ENCODE measurements at places on chromosomes 5 and 9.

DNA sequence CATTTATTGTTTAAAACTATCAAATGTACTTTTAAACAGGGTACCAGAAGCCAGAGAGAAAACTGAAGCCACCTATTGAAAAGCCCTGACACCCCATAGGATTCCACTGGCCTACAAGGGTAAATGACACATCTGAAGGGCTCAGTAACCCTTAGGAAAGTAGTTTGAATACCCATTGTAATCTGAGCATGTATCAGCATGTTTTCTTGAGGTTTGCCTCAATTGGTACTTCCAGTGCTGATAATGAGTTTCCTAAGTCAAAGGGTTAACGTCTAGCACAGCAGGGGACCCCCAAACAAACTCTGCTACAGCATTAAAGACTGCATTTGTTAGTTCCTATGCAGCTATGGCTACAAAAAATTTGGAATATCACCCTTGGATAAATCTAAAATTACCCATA lies 657.1 kb downstream of the NR2F1-AS1 start:
- DNase-seq: no peak

DNA sequence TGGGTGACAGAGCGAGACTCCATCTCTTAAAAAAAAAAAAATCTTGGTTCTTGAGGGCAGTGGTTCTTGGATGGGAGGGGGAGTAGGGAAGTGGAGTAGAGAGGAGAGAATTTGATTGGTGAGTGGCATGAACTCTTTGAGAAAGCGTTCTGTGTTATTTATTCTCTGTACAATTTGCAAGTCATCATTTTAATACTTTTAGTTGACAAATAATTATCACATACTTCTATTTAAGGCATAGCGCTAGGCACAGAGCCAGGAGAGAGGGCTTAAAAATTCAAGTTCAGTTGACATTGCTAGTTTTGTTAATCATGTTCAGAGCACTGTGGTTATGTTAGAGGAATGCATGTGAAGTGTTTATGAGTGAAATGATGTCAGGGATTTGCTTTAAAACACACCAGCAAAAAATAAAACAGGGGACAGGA lies 24.6 kb downstream of the HSDL2 start:
- no peak for DNase-seq

DNA sequence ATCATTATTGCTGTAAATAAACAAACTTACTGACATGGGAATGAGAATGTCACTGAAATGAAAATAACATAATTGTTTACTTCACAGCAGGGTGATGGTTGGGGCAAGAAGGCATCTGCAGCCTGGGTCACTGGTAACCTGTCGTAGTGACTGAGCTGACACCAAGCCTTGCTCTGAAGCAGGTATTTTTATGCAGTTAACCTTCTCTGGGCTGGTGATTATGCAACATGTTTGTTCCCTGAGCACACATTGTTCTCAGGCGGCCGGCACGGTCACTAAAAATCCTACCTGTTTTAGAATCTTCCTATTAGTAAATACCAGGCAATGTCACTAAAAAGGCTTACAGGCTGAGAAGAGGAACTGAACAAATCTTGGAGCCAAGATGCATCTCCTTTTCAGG lies 157.7 kb upstream of the NR3C1 start:
- DNase-seq: peak; percentile 44

GRCh38 chr5:149186506-149186905 lies 45.2 kb downstream of the ABLIM3 start:
- no peak for DNase-seq

DNA sequence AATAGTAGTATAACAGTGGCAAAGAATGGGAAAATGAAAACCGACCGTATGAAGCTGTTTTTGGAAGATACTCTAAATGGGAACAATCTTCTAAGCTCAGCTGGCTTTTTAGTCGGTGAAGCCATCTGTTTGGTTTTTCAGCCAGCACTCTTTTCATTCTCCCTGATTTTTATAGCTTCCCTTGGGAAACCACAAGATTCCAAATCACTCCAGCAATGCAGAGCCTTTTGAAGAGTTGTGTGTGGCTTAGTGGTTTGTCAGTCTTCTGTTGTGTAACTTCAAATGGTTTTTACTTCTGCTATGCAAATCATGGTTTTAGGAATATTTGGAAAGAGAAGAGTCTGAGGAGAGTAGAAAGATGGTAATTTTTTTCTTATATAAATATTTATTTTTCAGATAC lies 180.7 kb downstream of the KDM4C start:
- no peak for DNase-seq

- no peak for DNase-seq
These were observed 131.2 kb downstream of the RAB3C start for GRCh38 chr5:58714046-58714445.

DNA sequence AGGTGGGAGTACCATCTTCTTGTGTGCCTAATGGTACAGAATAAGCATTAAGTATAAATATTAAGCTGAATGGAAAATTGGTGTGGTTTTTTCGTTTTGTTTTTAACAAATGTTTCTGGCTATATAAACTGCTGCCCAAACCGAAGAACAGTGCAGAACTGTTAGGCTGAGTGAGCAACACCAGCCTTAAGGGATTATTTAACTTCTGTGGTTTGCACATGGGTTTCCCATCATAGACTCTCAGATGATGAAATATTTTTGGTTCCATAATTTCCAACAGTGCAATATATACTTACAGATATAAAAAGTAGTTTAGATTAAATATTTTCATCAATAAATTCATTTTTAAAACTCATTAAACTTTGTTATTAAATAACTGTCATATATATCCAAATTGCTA lies 16.4 kb downstream of the C5orf63 start:
- no peak for DNase-seq

GRCh38 chr9:131278702-131279111 lies 2.4 kb upstream of the FAM78A start:
- no peak for DNase-seq

DNA sequence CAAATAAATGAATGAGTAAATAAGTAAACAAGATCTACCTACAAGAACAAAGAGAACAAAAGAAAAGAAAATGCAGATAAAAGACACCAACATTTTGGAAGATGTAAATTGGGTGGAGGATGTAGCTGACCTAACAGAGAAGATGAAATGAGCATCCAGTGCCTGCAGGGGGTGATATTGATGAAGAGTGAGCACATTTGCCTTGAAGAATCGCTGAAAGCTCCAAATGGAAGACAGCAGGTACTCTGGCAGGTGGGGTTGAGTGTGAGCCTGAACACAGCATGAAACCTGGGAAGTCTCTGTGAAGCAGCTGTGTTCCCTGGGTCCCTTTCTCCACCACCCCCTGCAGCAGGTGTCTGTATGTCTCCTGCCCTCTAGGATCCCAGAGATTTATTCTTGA lies 125.6 kb downstream of the NXNL2 start:
- DNase-seq: no peak

GRCh38 chr9:132369421-132369820 lies 14.6 kb upstream of the SETX start:
- DNase-seq: no peak

DNA sequence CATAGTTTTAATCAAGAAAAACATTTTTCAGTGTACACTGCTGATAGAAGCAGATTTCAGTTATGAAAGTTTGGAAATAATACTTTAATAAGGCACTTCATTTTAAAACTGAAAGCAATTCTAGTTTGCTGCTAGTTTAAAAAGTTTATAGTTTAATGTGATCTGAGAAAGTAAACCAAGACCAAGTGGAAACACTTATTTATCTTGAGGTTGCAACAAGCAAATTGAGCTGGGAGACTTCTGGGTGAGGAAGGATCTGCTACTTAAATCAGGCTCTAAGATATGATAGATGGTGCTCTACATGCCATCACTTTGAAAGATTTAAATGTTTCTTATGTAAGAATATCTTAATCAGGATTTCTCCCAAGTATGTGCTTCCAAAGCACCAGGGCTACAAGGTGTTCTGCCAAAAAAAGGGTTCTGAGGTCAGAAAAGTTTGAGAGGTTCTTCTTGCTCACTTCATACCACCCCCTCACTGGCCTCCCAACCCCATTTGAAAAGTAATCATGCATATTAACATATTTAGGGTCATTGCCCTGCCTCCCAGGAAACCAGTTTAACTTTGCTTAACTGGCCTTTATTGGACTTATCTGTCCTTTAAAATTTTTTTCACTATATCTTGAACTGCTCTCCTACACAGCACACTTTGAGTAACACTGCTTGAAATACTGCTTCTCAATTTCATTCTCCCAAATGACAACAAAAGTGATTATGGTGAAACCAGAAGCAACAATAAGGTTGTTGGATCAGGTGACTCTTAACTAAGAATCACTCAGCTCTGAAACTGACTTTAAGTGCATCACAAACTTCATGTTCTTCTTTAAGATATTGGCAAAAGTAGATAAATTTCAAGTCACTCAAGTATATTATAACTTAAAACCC lies 15.5 kb downstream of the SLC44A1 start:
- no peak for DNase-seq

GRCh38 chr9:70835323-70835722 lies 286.1 kb downstream of the TRPM3 start:
- DNase-seq: no peak

DNA sequence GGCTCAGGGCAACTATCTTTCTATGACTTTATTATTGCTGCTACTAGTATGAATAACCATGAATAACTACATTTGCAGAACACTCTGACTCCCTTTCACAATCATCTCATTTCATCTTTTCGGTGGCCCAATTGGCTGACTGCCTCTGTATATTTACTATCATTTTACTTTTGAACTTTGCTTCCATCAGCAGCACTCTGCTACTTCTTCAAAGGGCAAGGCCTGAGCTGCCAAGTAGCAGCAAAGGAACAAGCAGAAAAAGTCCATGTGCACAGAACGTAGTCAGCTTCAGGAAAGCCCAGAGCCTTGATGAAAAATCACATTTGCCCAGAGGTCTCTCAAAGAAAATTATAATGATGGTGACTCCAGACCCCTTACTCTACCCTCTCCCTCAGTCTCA lies 214.5 kb upstream of the PUM3 start:
- DNase-seq: no peak

- DNase-seq: no peak
These were observed 106.5 kb upstream of the RAD23B start for GRCh38 chr9:107176436-107177151.

DNA sequence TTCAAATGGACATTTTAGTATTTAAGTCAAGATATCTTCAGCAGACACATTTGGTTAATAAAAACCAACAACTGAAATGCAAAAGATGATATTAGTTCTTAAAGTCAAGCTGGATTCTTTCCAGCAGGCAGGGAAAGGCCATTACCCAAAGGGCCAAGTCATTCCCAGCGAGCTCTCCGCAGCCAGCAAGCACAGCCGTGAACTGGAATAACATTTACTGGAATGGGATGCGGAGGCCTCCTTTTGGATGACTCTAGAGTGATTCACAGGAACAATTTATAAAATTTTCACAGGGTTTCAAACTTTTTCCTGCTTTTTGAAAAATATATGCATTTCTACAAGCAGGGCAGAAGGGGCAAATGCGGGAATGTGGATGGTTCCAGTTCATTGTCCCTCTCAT lies 76.6 kb upstream of the DAB2 start:
- DNase-seq: no peak

DNA sequence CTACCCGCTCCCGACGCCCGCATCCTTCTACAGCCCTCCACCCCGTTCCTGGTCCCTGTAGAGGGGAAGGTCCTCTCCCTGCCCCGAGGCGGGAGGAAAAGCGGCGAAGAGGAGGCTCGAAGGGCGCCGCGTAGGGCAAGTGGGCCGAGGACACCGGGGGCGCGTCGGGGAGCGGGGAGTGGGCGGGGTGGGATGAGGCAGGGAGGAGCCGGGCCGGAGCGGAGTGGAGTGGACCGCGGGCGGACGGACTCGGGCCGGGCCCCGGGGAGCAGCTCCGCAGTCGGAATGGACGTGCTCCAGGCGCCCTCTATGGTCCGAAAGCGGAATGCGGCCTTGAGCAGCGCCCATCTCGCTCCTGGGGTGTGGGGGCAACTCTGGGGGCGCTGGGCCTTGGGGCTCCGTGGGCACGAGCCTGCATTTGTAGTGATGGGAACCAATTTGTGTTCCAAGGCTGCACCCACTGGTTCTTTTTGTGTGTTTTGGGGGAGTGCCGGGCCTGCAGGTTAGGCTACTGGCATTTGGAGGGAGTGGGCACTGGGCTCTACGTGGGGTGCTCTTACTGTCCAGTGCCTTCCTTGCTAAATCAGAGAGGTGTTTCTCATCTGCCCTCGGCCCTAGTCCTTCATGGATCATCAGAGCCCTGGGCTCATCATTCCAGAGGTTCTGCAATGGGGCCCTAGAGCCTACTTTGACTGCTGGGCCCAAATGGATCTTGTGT lies 7.3 kb downstream of the IRX1 start:
- DNase-seq: peak; percentile 44

DNA sequence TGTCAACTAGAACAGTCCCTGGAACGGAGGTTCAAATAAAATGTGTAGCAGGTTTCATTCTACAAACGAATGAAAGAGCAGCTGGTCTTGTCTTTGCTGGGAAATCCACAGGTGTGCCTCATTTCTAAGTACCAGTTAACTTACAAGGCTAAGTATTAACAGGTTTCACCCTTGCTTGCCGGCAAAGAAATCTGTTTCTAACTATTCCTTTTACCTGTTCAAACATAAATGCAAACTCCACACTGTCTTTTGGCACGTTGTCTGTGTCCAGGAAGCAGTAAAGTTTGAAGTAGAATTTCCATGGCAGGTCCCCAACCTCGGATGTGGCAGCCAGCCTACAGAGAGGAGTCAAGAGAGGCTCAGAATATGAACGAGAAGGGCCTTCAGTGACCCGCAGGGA lies 54.4 kb upstream of the RETREG1 start:
- DNase-seq: peak; percentile 68

- DNase-seq: no peak
These were observed 248.2 kb downstream of the TRIM32 start for GRCh38 chr9:116935149-116935897.

- no peak for DNase-seq
These were observed 592.2 kb upstream of the ZNF608 start for GRCh38 chr5:125338440-125339174.

GRCh38 chr9:64773491-64773931 lies 511.5 kb downstream of the FOXD4L5 start:
- no peak for DNase-seq

GRCh38 chr5:92514896-92515295 lies 1066.1 kb downstream of the NR2F1-AS1 start:
- no peak for DNase-seq

DNA sequence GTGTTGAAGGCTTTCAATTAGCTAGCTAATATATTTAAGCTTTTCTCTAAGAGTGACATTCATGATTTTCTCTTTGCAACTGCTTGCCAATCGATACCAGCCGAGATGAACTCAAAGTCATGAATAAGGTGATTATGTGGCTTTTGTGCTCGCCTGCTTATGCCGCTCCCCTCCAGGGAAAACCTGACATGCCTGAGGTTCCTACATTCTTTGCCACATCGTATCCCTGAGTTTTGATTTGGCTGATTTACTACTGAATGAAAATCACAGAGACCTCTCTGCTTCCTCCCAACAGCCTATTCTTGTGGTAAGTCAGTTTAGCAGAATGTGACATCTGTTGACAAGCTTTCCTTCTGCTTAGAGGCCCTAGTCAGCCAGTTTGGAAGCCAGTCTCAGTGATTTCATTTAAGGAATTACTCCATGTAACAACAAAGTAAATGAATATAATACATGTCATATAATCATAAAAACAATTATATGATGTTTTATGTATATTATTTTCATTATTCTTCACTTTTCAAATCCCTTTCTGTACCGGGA lies 513.4 kb downstream of the CSNK1G3 start:
- DNase-seq: no peak

GRCh38 chr5:82655078-82655477 lies 376.9 kb upstream of the RPS23 start:
- no peak for DNase-seq
